Left ventricle myocardium superior (tissue), 1 donor: ENCODE measurements at places on chromosomes 2 and 18.
A peak's percentile ranks its signal among the peaks of the same experiment; 100 is the strongest.

DNA sequence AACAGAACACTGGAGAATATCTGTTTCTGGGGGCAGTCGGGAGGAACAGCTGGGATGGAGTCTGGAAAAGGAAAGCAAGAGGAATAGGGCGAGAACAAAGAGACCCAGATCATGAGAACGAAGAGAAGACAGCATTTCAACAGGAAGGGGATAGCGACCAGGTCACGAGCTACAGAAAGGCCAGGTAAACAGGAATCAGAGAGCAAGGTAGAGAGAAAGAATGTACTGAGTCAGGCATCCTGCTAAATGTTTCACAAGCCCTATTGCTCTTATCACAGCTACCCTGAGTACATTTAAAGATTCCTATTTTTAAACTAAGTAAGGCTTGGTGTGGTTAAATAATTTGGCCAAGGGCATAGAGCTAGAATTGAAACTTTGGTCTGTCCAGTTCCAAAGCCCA lies 254.9 kb upstream of the RAB12 start:
- no peak for DNase-seq

DNA sequence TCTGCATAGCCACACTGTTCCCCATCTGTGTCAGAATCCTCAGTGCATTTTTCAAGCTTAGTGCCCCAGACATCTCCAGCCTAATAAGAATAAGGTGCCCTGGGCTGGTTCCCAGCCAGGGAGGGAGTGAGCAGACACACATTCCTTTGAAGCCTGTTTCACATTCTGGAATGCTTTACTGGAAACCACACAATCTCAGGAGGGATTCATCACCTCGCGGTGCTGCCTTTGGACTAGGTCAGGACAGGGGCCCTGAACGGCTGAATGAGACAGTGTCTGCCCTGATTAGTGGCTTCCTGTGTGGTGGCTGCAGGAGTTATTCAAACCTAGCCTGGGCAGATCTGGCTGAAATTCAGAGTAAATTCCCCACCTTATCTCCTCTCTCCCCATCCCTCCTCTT lies 108.0 kb upstream of the LDAH start:
- no peak for DNase-seq

GRCh38 chr18:8770657-8771056 lies 65.3 kb downstream of the MTCL1 start:
- DNase-seq = no peak

- DNase-seq = no peak
These were observed 501.8 kb upstream of the RAB12 start for GRCh38 chr18:8107426-8107825.

DNA sequence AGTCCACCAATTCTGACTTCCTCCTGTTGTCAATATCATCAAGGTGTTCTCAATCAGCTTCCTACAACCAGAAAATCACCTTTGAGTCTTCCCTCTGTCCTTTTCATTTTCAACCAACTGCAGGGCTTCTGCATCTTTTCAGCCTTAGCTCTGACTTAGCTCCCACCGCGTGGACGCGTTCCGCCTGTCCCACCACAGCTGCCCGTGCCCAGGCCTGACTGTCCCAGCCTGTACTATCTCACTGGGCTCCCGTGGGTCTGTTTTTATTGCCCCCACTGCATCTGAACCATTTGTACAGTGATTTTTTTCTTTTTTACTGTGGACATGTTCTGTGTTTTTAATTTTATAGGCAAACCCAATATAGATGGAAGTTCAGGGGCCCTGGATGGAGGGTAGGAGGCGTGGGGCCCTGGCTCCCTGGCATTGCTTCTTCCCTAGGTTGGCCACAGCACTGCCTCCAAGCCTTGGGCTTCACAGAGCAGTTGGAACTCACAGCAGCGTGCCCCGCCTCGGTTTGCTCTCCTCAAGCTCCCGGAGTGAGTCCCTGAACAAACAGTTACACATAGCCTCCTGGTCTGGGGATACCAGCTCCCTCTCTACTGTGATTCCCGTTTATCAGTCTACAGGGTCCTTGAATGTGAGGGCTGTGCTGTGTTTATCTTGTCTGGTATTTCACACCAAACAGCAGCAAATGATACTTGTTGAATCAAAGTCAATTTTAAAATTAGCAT lies 280.6 kb upstream of the PXDN start:
- DNase-seq = no peak

GRCh38 chr2:95361216-95361980 lies 41.1 kb upstream of the FAHD2A start:
- no peak for DNase-seq

GRCh38 chr2:26615336-26615859 lies 25.8 kb downstream of the CIB4 start:
- no peak for DNase-seq

DNA sequence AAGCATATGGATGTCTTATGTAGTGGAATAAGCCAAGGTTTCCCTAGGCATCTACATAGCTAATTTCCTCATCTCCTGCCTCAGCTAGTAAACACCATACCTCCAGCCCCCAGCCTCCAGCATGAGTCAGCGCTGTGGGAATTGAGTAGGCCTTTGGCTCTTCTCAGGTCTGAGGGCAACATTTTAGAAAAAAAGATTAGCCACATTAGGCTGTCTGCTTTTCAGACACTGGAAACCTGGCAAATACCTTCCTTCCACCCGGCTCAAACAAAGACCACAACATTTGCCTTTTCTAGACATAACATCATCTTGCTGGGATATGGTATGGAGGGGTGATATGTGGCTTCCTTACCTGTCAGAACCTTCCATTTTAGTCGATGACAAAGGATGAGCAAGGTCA lies 6.1 kb upstream of the CCDC195 start:
- DNase-seq = no peak

DNA sequence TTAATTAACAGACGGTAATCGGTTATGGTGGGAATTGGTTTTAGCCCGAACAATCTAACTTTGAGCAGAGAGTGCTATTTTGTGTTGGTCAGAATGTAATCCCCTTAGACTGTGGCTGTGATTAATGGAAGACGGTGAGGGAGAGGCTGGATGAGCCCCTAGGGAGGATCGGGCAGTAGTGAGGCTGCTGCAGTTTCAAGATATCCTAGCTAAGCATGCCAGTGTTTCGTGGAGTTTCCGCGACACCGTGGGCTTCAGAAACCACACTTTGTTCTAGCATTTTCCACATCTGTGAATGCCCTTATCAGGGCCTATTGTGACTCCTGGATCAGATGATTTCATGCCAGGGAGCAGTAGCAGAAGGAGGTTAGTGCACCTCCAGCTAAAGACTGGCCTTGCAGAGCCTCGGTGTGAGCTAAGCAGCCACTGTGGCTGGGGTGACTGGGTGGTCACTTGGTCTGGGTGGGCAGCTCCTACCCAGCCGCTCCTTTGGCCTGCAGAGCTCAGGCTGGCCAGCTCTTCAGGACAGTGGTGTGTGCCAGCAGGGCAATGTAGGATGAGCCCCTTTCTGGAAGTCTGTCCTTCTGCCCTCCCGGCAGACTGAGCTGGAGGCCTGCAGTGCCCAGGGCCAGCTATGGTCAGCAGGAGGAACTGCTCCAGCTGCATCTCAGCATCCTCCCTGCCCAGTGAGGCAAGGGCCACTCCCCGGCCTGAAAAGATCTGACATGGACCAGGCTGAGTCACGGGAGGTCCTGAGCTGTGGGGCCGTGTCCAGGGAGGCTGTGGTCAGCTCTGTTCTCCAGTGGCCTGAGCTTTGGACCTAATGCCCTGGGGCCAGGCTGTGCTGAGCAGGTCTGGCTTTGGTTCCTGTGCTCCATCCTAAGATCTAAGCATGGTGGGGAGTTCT lies 142.6 kb upstream of the GPC1 start:
- no peak for DNase-seq

DNA sequence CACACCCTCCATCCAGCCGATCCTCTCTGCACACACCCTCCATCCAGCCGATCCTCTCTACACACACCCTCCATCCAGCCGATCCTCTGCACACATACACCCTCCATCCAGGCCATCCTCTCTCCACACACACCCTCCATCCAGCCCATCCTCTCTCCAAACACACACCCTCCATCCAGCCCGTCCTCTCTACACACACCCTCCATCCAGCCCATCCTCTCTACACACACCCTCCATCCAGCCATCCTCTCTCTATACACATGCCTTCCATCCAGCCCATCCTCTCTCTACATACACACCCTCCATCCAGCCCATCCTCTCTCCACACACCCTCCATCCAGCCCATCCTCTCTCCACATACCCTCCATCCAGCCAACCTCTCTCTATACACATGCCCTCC lies 83.1 kb downstream of the EIPR1 start:
- DNase-seq = peak; percentile 11

DNA sequence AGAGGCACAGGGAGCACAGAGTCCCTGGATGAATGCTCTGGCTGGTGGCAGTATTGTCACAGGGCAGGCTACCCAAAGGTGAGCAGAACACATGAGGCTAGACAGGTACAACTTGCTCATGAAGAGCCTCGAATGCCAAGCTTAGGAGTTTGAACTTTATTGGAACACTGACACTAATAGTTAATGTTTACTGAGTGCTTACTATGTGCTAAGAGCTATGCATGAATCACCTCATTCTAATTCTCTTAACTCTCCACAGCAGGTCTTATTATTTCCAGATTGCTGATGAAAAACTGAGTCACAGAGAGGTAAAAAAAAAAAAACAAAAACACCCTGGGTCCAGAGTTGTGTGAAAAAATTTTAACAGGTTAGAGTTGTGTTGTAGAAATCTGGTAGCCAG lies 6.1 kb upstream of the EMX1 start:
- DNase-seq = no peak

GRCh38 chr2:153626676-153627075 lies 148.1 kb upstream of the RPRM start:
- DNase-seq = no peak

GRCh38 chr2:191304939-191305875 lies 60.0 kb downstream of the MYO1B start:
- peak; percentile 83 for DNase-seq

DNA sequence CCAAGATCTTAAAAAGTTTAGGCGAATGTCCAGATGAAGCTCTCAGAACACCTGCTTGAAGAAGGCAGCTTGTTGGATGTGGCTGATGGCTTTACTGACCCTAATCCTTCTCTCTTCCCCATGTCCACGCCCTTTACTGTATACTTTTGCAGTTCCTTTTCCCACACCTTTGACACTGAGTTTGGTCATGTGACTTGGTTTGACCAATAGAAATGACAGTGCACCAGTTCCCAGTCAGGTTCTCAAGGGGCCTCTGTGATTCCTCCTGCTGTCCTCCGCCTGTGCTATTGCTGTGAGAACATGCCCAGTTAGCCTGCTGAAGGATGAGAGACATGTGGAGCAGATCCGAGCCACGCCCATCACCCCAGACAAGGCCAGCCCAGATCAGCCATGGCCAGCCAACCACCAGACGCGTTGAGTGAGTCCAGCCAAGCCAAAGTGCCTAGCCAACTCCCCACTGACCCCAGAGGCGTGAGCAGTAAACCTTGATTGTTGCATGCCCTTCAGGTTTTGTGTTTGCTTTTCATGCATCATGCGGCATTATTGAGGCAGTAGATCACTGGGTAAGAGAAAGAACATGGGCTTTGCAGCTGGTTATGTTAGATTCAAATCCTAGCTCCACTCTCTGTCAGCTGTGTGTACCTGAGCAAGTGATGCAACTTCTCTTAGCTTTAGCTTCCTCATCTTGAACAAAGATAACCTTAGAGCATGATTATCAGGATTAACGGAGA lies 258.0 kb upstream of the SIX2 start:
- DNase-seq = no peak

- no peak for DNase-seq
These were observed 49.7 kb upstream of the CD28 start for GRCh38 chr2:203656522-203657287.

DNA sequence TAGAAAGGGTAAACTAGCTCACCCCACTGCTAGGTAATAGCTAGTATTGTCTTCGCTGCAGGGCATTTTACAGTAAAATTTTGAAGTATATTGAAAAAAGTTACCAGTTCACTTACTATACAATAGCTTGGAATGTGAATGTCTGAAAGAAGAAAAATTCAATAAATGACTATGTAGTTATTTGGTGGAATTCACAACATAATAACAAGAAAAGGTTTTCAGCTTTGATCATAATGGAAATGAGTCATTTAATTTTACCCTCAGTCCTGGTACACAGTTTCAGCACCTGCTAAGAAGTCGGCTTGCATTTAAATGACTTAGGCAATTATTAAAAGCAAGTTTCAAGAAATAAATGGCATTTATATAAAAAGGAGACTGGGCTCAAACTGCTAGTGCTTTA lies 90.4 kb downstream of the NUP35 start:
- no peak for DNase-seq

DNA sequence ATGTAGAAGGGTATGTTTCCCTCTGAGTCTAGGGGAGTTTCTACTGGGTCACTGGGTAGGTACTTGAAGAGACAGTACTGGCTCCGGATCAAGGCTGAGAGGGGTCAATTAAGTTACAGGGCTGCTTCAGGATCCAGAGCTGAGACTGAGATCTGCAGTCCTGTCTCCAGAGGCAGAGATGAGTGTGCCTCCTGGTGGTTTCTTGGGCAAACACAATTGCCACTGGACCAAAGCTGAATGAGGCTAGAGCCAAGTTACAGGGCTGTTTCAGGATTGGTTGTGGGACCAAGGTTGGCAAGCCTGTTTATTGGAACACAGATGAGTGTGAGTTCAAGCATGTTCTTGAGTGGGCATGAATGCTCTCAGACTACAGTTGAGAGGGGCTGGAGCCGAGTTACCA lies 157.9 kb downstream of the ADCYAP1 start:
- no peak for DNase-seq

DNA sequence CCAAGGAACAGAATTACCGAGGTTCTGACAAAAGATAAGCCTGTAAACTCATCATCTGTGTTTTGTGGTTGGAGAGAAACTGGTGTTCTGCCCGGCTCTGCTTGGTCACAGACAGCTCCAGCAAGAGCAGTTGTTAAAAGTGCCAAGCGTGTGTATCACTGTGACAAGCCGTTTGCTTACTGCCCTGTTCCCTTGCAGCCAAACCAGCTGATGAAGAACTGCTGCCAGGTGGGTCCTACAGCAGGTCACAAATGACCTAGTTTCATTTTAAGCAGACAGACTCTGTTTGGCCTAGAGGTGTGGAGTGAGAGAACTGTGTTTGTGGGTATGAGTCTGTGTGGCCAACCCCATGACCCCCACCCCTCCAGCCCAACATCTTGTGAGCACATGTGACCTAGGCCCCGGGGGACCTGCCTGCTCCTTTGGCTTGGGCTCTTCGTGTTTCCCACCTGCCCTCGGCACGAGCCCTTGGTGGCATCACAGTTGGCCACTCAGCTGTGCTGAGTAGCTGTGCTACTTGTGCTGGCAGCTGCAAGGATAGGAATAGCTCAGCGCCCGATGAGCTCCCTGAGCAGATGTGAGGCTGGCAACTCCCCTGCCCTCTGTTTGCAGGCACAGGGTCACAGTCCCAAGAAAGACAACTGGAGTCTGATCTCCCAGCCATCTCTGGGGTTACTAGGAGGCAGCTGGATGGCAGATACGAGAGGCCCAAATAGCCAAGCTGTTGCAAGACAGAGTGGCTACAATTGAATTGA lies 9.7 kb downstream of the OXER1 start:
- DNase-seq = no peak

GRCh38 chr18:6370886-6371635 lies 43.6 kb downstream of the L3MBTL4 start:
- DNase-seq = no peak
